ENCODE measurements at places on chromosomes 7 and 10.

GRCh38 chr7:80548840-80549530 is 37.1 kb upstream of the GNAT3 start:
- no peak for DNase-seq

DNA sequence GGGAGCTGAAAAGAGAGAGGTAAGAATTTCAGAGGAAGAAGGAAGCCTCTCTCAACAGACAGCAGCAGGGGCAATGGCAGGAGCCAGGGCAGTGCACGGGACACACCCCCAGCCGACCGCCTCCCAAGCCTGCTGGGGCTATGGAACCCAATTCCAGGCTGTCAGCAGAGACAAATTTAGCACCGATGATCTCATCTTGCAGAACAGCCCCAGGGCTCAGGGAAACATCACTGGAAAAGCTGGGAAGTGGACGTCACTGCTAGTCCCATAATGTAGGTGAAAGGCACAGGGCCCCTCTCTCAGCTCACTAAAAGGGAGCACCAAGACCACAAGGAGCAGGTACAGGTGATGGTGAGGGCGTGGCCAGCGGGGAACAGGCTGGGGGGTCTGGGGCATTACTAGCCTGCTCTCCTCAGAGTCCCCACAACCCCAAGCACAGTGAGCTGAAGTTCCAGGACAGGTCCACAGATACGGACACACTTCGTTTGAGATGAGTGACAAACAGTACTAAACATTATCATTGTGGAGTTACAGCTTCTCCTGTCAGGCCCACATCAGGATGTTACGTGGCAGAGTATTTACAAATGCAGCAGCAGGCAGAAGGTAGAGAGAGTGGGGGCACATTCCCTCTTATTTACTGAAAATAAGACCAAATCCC is 103.7 kb downstream of the PLXNA4 start:
- no peak for DNase-seq

DNA sequence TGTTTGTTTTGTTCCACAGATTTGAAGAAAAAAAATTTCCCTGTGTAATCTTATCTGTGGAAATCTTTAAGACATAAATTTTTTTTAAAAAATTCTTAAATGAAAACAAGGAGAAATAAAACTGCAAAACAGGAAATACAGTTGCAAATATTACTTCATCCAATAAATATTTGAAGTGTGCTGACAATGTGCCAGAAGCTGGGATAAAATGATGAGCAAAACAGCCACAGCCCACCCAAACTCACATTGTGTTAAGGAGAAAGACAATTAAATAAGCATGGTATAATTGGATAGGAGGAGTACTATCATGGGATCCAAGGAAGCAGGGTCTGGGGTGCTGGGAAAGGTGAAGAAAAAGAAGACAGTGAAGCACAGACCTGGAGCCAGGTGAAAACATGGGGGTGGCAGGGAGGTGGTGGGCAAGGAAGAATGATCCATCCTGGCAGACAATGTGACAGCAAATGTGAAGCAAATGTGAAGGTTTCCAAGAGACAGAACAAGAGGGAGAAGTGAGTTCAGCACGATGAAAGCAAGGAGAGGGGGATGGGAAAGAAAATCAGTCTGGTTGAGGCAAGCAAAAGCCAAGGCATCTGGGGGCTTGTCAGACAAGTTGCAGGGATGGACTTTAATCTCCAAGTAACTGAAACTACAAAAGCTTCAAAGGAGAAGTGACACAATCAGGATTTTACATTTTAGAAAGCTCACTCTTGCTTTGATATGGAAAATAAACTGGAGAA is 135.9 kb downstream of the HIBADH start:
- no peak for DNase-seq

GRCh38 chr7:39504963-39505362 is 61.2 kb upstream of the YAE1 start:
- DNase-seq, result no peak

DNA sequence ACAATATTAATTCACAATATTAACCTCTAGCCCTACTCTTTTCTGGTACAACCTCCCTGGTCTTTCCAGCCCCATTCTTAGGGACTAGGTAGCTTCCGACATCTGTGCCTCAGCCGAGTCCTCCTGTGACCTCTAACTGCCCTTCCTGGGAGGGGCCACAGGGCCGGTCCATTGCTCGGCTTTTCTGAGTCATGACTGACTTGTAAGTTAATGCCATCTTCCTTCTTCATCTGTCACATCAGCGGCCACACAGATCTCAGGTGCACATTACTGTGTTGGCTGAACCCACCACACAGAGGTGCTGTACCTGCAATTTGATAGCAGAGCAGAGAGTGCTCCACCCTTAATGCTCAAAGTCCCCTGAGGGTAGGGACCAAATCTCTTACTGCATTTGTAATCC is 4.1 kb upstream of the CPA4 start:
- no peak for DNase-seq

- DNase-seq, result no peak
These were observed 20.7 kb downstream of the PLPP4 start for GRCh38 chr10:120477743-120478141.

GRCh38 chr10:85761906-85762445 is 604.6 kb downstream of the GRID1 start:
- no peak for DNase-seq

- no peak for DNase-seq
These were observed 154.0 kb upstream of the KLF14 start for GRCh38 chr7:130887957-130888371.

DNA sequence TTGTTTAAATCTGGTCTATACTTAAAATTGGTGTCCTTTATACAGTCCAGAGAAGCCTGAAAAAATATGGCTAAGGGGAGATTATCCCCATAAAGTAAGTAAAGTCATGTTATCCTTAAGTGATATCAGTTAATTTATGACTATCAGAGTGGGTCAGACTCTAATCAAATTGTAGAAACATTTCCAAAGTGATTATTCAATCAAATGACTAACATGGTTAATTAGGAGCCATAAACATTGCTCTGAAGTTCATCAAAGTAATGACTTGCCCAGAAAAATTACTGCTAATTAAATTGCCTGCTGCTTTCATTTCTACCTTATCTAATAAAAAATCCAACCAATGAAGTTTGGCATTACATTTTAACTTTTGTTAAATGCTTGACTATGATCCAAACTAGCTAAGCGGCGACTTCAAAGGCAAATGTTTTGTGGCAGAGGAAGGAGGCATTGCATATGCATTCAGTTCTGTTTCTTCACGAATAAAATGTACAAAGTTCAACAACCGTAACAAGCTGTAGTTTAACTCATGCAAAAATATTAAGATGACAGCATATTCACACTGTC is 76.7 kb downstream of the ETV1 start:
- DNase-seq, result no peak

DNA sequence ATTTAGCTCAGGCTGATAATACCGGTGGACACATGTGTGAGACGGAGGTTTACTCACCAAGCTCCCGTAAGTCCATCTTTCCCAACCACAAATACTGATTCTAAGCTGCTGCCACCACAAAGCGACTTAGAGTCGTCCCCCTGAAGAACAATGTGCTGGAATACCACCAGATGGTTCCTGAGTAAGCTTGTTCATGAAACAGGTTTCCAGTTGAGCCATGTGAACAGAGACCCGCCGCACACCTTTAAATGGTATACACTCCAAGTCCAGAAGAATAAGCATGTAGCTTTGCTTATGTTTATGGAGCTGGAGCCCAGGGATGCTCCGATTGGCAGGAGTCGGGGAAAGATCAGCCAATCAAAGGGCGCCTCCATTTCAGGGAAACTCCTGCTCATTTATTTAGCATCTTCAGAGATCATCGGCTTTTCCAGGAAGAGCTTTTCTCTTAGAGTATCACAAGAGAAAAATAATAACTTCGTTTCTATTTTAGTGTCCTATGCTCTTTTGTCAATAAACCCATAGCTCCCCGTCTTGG is 261.6 kb upstream of the AOAH start:
- no peak for DNase-seq

GRCh38 chr10:132397671-132398565 is 918 bp downstream of the PWWP2B start:
- peak; percentile 64 for DNase-seq

DNA sequence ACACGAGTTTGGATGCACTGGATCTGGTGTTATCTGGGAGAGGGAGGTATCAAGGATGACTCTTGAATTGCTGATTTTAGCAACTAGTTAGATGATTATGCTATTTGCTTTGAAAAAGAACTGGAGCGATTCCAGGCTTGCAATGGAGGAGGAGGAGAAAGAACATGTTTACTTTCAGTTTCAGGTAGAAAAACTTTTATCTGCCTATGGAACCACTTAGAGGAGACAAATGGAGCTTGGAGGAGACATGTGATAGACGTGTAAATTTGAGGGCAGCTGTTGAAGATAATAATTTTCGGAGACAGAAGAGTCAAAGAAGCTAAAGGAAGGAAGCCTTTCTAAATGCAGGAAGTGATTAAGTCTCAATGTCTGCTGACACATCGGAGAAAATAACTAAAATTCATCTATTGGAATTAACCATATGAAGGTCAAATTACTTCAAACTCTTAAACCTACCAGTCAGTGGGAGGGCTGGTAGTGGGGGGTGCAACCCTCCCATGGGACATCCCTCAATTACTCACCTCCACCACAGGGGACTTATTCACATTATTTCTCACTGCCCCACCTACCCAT is 56.4 kb upstream of the GNAI1 start:
- DNase-seq, result peak; percentile 30

DNA sequence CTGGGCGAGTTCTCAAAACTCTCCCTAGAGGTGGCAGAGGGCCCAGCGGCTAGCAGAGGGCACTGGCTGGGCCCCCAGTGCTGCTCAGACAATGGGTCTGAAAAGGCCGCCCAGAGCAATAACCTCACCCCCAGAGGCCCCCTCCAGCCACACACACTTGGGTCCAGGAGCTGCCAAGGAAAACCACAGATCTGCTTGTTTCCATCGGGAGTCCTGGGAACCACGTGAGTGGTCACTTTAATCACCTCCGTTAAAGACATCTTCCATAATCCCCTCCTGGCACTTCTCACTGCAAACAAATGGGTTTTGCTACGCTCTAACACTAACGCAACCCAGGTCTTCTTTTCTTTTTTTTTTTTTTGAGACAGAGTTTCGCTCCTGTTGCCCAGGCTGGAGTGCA is 30.0 kb downstream of the NUDT1 start:
- DNase-seq, result no peak

DNA sequence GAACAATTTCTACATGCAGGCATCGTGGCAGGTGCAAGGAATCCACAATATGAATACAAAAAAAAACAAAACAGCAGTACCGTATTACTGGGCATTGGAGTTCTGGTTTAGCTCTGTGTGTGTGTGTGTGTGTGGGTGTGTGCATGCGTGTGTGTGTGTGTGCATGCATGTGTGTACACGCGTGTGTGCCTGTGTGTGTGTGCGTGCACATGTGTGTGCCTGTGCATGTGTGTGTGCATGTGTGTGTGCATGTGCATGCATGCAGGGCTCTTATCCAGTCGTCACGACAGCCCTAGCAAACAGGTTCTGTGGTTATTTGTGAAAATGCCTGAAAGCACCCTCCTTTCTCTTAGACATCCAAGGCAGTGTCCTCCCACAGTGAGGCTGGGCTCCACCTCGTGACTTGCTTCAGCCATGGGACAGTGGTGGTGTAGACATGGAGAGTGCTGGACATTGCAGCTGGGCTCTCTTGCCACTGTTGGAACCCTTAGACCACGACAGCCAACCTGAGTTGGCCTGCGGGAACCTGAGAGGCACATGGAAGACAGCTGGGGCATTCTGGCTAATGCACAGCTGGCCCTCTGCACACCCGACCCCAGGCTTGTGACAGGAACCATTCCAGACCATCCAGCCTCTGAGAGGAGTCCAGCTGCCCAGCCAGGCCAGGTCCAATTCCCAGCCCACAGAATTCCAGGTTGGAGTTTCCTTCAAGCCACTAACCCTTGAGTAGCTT is 173.4 kb upstream of the SHH start:
- no peak for DNase-seq

DNA sequence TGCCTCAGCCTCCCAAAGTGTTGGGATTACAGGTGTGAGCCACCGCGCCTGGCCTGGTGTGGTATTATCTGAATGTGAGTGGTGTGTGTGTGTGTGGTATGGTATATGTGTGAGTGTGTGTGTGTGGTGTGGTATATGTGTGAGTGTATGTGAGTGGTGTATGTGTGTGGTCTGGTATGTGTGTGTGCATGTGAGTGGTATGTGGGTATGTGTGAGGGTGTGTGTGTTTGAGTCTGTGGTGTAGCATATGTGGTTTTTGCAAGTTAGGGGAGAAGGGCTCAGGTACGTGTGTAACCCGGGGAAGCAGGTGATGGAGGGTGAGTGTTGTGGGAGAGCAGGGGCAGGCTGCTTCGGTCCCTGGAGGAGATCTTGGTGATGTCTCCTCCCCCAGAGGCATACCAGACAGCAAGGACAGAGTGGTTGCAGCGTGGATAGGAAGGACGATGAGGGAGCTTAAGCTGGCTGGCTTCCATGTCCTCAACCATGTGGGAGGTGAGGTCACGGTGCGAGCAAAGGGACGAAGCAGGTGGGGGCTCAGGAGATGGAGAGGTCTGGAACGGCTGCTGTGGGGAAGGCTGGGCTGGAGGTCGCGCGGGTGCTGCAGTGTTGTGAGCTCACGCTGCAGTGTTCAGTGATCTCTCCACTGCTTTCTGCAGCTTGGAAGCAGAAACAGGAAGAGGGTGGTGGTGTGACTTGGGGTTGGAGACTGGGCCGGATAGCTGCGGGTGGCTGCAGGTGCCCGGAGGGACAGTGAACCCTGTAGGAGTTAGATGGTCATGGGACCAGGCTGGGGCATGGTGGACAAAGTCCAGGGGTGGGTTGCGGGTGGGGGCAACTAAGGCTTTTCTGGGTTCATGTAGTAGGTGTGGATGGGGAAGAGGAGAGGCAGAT is 5.0 kb downstream of the ZYX start:
- no peak for DNase-seq

- DNase-seq, result no peak
These were observed 4.9 kb upstream of the SRI start for GRCh38 chr7:88224601-88225275.

GRCh38 chr7:44066494-44067063 is 1.2 kb upstream of the PGAM2 start:
- DNase-seq, result no peak

GRCh38 chr10:122657729-122658128 is 41.9 kb downstream of the C10orf120 start:
- no peak for DNase-seq

GRCh38 chr7:1924258-1924817 is 254.3 kb downstream of the ELFN1 start:
- no peak for DNase-seq

DNA sequence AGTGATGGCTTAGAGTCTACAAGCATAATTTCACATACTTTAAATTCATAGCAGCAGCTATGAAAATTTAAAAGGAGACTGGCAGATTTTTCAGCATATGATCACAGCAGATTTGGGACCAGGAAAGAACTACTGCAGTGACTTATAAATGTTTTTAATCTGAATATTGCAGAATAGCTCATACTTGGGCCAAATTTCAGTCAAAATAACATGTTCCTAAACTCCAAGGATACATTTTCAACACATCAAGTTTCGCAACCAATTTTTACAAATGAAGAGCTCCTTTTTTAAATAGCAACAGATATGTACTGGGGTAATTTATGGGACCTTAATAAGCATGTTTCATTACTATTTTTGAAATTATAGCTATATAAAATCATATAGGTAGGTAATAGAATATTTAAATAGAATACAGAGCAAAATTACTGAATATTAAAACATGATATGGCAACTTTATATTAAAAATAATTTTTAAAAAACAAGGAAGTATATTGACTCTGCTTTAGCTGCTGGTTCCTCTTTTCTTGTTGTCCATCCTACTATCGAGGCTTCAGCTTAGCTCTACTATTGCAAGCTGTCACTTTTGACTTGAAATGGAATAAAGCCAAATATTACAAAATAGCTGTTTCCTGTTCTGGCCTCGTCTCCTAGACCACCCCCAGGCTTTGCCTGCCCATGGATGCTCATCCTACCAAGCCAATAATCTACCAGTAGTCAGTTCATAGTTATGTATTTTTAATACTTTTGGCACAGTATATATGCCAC is 123.1 kb downstream of the NRBF2 start:
- no peak for DNase-seq

Data from stimulated activated CD8-positive, alpha-beta memory T cell treated with anti-CD3 and anti-CD28 coated beads, Interleukin-4, amount 100 ng/mL, for 48 hours (primary cell).